Kidney capillary endothelial cell (primary cell): ENCODE measurements at places on chromosomes 2 and 18.

DNA sequence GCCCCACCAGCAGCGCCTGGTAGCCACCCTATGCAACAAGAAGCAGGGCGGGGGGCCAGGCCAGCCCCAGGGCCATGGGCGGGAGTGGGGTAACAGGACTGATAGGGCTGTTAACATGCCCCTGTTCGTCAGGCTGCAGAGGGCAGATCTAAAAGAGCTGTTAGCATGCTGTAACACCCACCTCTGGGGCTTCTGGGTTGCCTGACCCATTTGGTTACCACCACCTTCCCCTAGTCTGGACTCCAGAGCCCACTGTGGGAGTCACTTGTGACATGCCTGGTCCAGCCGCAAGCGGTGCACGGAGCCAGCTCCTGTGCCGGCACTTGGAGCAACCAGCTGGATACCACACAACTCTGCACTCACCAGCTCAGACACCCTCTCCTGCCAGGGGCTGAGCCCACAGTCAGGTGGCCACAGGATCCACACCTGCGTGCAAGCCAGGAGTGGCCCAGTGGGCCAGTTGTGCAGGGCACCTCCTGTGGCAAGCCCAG lies 2.1 kb downstream of the METTL8 start:
- no peak for DNase-seq

- DNase-seq = no peak
These were observed 136.9 kb downstream of the CYP26B1 start for GRCh38 chr2:72010647-72011369.

GRCh38 chr2:176177580-176178037 lies 10.9 kb upstream of the HOXD1 start:
- DNase-seq = peak; percentile 48

- peak; percentile 76 for DNase-seq
These were observed 888.4 kb downstream of the TSN start for GRCh38 chr2:122643725-122644329.

GRCh38 chr2:157866202-157866601 lies 9.9 kb downstream of the ACVR1 start:
- no peak for DNase-seq

DNA sequence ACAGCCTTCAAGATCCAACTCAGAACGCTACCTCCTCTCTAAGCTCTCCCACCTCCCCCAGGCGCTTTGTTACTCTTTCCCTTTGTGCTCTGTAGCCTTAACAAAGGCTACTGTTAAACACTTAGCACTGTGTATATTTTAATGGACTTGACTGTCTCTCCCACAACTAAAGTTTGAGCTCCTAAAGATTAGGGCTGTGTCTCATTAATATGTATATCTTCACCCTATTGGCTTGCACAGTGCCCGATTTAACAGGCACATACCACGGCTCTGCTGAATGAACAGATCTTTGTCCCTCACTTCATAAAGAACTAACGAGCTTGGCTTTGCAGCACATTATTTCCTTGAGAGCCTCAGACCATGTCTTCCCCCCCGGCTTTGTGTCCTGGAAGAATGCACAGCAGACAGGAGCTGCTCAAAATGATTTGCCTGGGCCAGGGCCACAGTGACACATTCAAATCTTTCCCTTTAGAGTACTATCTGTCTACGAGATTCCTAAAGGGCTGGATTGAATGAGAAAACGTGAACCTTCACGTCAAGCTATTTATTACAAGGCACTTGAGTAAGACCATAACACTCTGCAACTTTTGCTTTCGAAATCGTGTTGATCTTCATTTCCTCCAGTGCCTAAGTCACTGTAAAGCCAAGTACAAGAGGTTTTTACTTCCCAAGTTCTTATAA lies 22.1 kb downstream of the ABHD3 start:
- DNase-seq = no peak

DNA sequence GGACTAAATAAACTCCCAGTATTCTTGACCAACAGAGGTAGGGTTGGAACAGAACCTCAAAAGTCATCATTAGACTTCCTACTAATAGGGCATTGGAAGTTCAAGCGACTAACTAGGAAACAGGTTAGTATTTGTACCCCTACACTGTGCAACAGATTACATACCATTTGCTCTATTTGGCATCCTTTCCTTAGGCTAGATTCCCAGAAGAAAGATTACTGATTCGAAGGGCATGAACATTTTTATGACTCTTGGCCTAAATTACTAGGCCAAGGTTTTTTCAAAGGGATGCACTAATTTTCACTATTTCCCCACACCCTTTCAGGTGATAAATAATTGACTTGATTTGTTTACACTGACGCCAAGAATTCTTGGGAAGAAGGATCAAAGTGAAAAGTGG lies 104.8 kb upstream of the CYP1B1 start:
- DNase-seq = no peak

- no peak for DNase-seq
These were observed 187.3 kb downstream of the FAM210A start for GRCh38 chr18:13539050-13539449.

- no peak for DNase-seq
These were observed 5.9 kb upstream of the IMPACT start for GRCh38 chr18:24420551-24420950.

GRCh38 chr2:192471982-192472381 lies 277.2 kb upstream of the TMEFF2 start:
- no peak for DNase-seq

DNA sequence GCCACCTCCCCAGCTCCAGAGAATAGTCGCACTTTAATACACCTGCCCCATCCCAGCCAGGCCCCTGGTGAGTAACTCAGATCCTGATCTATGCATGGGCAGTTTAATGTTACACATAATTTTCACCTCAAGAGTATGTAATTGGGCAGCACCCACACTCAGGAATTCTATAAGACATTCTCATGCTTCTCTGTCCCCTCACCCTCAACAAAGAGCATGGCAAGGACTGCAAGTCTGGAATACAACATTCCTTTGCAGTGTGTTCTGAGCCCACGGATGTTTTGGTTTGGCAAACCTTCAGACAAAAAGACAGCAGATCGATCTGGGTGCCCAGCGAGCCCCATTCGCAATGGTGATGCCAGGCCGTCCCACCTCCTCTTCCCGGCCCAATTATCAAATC lies 4.9 kb upstream of the SLC14A1 start:
- DNase-seq = no peak

GRCh38 chr18:3693410-3693809 lies 243.4 kb downstream of the TGIF1 start:
- no peak for DNase-seq

- DNase-seq = peak; percentile 33
These were observed 46.8 kb downstream of the EPG5 start for GRCh38 chr18:45920367-45920766.

DNA sequence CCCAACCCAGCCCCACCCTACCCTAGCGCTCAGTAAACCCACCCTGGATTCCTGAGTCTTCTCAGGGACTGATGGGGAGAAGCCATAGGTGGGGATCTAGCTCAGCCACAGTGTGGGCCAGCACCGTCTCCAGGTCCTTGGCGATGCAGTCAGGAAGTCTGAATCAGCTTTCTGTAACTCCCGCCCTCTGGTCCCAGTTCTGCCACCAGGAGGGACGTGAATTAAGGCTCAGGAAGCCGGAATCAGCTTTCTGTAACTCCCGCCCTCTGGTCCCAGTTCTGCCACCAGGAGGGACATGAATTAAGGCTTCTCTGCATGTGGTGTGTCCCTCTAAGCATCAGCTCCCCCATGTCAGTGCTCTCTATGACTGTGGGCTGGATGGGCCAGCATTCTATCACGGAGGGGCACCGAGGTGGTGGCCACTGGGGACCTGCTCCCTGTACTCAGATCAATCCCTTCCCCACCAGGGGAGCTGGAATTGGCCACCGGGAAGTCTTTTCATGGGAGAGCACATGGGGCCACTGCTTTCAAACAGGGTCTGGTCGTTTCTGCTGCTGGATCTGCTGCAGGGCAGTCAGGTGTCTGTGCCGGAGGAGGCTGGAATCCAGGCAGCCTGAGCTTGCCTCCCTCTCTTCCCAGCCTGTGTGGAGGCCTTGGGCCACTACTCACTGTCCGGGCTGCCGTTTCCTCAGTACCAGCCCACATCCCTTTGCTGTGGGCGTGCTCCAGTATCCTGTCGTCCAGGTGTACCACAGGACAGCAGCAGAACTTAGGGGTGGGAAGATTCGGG lies 24.7 kb downstream of the ASB18 start:
- DNase-seq = no peak

DNA sequence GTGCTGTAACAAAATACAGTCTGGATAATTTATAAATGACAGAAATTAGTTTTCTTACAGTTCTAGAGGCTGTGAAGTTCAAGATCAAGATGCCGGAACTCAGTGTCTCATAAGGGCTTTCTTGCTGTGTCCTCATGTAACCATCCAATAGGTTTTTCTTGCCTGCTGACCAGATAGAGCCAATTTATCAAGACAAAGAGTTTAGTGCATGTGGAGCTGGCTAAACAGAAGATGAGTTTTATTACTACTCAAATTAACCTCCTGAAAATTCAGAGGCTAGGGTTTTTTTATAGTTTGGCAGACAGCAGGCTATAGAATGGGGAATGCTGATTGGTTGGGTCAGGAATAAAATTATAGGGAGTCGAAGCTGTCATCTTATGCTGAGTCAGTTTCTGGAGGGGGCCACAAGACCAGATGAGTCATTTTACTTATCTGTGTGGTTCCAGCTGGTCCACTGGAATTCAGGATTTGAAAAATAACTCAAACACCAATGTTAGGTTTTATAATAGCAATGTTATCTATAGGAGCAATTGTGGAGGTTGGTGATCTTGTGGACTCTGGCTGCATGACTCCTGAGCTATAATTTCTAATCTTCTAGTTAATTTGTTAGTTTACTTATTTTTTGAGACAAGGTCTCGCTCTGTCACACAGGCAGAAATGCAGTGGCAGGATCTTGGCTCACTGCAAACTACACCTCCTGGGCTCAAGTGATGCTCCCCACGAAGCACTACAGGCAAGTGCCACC lies 3.2 kb upstream of the PDK1 start:
- no peak for DNase-seq

GRCh38 chr2:67579216-67579615 lies 182.1 kb downstream of the ETAA1 start:
- DNase-seq = no peak

DNA sequence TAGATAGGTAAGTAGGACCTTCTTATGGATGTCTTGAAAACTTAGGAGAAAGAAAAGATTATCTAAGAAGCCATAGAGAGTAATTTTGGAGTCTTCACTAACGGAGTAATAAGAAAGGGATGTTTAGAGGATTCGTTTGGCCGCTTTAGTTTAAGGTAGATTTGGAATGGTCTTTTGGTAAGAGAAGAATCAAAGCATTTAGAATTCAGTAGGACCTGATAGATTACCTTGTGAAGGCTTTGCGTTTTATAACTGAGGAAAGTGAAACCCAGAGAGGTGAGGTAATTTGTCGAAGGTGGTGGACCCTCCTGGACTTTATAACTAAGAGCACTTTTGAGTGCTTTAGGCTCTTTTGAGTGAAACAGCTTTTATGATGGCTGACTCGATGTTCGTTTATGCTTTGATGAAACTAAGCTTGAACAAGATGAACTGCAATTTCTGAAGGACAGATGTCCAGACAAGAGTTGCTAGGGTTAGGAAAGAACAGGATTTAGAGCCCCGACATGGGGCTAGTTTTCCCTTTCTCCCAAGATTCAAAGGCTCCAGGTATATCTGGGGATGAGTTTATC lies 1.3 kb downstream of the MYL12B start:
- no peak for DNase-seq

GRCh38 chr18:2657788-2658458 lies 2.4 kb downstream of the SMCHD1 start:
- DNase-seq = peak; percentile 46

DNA sequence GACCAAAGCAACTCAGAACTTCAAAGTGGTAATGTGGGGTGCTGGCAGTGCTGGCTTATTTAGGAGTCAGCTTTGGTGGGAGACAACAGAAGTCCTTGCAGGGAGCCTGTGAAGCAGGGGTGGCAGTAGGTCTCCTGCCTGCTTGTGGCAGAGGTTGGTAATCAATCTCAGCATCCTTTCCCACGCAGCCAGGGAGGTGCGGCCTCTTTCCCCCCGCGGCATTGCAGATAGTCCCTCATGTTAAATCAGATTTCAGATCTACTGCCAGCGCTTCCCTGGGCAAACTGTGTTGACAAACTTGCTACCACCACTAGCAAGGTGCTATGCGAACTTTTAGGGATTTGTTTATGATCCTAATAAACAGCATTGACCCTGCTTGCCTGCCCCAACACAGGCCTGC lies 77.9 kb upstream of the MCFD2 start:
- DNase-seq = no peak

- DNase-seq = peak; percentile 38
These were observed 67.1 kb downstream of the BAZ2B start for GRCh38 chr2:159549234-159549633.

DNA sequence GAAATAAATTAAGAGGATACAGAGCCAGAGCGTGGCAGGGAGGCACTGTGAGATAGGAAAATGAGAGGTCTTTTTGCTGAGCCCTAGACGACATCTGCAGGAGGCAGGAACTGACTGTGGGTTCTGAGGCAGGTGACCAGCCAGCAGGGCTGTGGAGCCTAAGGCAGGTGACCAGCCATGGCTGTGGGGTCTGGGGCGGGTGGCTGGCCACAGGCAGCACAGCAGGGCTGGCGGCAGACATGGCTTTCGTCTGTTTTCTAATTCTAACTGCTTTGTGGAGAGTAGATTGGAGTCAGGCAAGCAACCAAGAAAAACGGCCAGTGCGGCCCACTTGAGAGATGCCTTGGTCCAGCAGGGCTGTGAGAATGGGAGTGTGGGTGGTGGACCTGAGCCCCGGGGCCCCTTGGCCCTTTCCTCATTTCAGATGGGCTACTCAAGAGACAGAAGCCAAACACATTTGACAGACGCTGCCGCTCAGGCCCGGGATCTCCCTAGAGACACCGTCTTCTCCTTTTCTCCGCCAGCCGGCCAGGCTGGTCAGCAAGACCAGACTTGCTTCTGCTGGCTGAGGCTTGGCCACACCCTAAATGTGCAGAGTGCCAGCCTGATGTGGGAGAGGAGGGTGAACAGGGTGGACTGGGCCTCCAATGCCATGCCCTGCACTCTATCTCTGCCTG lies 19.7 kb upstream of the GNAL start:
- DNase-seq = no peak

DNA sequence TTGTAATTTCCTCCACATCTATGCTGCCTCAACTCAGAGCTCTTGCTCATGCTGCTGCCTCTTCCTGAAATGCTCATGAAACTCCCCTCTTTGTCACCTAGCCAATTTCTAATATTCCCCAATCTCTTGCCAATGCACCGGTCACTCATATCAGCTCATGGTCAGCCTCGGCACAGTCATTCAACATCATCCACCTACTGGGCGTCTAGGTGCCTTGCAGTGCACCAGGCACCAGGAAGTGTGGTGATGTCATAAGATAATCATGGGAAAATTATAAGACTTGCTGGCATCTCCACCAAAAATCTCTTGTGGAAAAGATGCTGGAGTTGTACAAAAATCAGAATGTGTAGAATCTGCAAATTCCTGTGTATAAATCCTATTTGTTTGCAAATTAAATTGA lies 52.6 kb upstream of the RAB27B start:
- DNase-seq = peak; percentile 57

- no peak for DNase-seq
These were observed 1413.3 kb downstream of the LRP1B start for GRCh38 chr2:140717481-140717880.

DNA sequence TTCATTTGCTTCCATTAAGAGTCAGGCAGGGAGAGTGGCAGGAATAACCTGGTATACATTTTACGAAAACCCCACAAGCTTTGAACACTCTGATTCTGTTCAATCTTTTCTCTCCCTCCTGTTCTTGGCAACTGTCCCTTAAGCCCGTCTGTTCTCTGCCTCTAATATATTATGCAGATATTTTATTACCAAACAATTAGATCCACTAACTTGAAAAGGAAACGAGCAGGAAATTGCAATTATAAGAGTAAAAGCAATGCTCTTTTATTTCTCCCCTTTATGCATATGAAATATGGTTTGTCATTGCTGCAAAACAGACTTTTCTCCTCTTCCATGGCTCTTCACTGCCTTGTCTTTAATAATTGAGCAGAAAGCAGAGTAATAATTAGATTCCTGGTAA lies 149.1 kb upstream of the CELF4 start:
- DNase-seq = no peak
